ENCODE measurements at places on chromosomes 1 and 21.

GRCh38 chr1:199759268-199759730 is 268.2 kb upstream of the NR5A2 start:
- DNase-seq: peak; percentile 50

- no peak for DNase-seq
Measured at GRCh38 chr1:76687307-76688175, 179.7 kb upstream of the ST6GALNAC5 start.

- DNase-seq: peak; percentile 33
Measured at GRCh38 chr21:29775462-29775861, 164.3 kb downstream of the GRIK1 start.

- DNase-seq: no peak
Measured at GRCh38 chr21:36044056-36044455, 16.3 kb downstream of the SETD4 start.

GRCh38 chr1:21924503-21925005 is 12.6 kb downstream of the HSPG2 start:
- no peak for DNase-seq

- DNase-seq: no peak
Measured at GRCh38 chr1:248847956-248848561, 10.0 kb downstream of the ZNF672 start.

DNA sequence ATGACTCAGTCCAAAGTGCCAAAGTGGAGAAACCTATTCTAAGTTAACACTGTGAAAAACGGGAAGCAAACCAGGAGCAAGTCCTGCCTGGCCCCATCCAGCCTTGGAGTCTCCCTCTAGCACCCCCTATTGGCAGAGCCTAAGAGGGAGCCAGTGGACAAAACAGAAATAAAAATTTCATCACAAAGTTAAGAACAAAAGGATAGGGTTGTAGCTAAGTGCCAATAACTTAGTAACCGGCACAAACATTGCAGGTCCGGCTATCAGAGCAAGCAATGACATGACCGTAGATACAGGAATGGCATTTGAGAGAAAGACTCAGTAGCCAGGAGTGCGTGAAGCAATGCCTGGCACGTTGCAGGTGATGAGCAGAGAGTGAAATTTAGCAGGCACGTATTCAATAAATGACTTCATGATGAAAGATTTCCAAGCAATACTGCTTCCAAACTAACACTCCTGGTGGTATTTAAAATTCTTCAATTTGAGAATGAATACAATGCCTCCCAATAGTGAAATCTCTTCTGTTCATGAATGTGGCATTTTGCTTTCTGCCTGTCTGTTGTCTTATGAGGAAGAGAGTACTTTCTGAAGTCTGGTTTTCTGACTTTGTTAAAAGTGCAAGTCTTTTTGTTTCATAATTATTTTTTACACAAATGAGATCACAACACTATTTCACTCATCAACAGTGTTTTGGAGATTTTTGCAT is 391.0 kb downstream of the OMA1 start:
- DNase-seq: no peak

DNA sequence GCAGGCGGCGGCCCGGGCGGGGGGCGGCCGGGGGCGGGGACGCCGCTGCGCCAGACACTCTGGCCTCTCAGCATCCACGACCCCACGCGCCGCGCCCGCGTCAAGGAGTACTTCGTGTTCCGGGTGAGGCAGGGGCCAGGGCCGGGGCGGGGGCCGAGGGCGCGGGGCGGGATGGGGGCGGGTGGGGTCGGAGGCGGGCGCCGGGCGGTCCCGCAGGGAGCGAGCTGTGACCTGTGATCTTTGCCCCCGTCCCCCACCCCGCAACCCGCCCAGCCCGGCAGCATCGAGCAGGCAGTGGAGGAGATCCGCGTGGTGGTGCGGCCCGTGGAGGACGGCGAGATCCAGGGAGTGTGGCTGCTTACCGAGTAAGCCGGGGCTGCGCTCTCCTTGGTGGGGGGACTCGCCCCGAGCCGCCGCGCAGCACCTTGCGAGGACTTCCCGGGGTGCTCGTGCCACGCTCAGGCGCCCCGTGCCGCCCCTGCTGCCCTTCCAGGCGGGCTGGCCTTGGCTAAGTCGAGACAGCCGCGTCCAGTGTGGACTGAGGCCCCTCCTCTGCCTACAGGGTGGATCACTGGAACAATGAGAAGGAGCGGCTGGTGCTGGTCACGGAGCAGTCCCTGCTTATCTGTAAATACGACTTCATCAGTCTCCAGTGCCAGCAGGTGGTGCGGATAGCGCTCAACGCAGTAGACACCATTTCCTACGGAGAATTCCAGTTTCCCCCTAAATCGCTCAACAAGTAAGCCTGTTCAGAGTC is 514 bp downstream of the TPRG1L start:
- peak; percentile 57 for DNase-seq

DNA sequence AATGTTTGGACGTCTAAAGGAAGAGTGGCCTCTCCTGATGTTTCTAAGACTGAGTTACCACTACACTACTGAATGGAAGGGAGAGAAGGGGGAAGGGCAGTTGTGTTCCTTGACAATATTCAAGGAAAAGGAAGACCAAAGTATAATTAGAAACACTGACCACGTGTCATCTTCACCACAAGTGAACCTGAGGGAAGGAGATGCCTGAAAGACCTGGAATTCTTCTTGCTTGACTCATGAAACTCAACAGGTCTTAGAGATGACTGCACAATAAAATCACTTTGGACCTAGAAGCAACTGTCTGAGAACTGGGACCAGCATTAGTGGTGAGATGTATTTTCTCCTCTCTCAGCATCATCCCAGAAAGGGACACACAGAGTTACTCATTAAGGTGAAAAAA is 56.7 kb downstream of the PTPN14 start:
- peak; percentile 62 for DNase-seq

DNA sequence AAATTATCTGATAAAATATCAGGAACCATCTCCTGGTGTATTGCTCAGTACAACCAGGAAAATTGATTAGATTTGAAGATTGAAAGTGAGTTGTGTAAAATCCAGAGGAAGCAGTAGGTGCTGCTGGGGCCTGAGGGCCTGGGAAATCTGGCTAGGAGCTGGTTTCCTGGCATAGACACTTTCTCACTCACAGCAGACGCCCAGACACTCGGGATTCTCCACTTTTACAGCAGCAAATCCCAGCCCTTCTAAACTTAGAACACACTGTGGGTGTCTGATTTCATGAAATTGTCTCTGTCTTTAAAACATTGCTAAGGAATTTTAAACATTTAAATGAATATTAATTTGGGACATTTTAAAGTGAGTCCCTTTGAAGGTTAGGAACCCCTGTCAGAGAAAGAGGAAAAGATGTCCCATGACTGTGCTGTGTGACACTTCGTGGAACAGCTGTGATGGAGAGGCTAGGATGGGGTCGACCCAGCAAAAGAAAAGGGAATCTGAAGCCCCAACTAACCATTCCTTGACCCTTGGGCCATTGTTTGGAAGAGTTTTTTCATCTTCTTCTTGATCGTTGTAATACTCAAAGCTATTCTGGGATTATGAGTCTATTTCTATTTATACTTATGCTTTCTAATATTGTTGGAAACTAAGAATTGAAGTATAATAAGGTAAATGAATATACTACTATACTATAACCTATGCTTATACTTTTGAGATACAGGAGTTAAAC is 49.0 kb upstream of the VAMP3 start:
- DNase-seq: peak; percentile 20

GRCh38 chr1:31773861-31774260 is 9.7 kb upstream of the ADGRB2 start:
- DNase-seq: no peak

GRCh38 chr1:54325703-54326461 is 80.3 kb downstream of the SSBP3 start:
- no peak for DNase-seq

DNA sequence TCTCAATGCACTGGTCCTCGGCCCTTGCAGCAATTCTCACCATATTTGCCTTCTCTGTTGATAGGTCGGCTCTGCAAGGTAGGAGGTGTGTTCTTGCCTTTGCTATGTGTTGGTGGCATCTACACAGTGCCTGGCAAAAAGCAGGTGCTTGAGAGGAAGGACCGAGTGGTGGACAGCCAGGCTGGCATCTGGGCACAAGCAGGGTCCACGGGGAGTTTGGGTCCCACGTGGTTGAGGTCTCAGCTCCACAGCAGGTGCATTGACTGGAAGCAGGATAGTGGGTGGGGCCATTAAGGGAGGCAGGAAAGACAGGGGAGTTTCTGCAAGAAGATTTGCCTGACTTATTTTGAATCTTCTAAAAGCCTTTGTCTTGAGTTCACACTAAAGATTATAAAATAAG is 81.2 kb upstream of the WNT4 start:
- no peak for DNase-seq

GRCh38 chr1:1429671-1430073 is 5.8 kb upstream of the VWA1 start:
- peak; percentile 59 for DNase-seq

DNA sequence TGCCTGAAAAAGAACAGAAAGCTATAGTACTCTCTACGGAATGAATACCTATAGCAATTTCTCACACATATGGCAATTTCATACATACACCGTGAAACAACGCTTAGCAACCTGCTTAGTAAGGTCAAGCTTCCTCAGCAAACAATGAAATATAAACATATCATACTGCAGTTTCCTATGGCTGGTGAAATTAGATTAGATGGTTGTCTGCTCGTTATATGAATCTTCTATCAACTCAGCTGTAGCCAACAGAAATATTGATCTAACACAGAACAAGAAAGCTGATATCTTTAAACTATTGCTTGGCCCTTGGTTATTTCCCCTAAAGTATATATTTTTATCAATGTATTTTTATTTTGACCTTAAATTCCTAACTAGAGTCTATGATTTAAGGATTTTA is 187.8 kb downstream of the SLC44A5 start:
- no peak for DNase-seq

- DNase-seq: no peak
Measured at GRCh38 chr1:236733653-236734052, 47.4 kb downstream of the ACTN2 start.

GRCh38 chr1:8077602-8078001 is 51.5 kb upstream of the ERRFI1 start:
- no peak for DNase-seq

DNA sequence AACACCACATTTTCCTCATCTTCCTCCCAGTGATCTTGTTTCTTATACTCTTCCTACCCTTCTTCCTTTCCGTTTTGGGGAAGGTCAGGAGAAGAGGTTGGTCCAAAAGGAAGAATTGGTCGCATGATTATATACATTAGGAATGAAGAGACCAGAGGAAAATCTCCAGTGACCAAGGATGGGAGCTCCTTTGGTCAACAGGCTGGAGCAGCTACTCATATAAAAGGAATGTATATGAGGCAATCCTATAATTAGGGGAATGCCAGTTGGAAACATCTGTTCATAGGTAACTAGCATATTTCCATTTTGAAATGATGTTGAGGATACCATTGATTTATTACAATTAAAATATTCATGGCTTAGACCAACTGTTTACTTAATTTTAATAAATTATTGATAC is 114.5 kb downstream of the LRRC40 start:
- peak; percentile 80 for DNase-seq

- DNase-seq: no peak
Measured at GRCh38 chr1:153262462-153263157, 3.1 kb downstream of the LORICRIN start.

- DNase-seq: no peak
Measured at GRCh38 chr1:8426996-8427395, 109.1 kb downstream of the SLC45A1 start.

DNA sequence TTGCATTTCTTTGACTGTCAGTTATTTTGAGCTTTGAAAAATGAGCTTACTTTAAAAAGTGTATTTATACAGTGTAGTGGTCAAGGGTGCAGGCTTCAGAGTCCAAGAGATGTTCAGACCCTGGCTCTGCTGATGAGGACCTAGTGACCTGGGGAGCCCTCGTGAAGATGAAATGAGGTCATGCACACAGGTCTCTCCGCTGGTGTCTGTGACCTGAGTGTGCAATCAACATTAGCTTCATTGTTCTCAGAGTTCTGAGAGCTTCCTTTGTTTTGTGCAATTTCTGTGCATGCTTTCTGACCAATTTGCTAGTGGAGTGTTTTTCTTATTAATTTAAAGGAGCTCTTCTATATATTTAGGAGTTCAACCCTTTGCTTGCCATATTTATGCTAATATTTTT is 71.3 kb downstream of the RIPK4 start:
- DNase-seq: no peak

DNA sequence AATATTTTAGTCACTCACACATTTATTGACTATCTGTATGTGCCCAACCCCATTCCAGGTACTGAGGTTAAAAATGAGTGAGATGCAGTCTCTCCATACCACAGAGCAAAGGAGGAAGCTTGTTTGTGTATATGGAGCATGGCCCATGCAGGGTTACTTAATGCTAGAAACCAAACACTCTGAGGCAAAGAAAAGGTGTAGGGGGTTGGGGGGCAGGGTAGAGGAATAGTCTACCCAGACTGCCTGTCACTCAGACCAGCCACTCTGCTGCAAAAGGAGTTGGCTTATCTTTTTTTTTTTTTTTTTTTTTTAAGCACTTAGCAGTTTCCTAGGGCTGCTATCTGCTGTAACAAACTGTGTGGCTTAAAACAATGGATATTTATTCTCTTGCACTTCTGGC is 19.8 kb downstream of the PGM1 start:
- no peak for DNase-seq

GRCh38 chr1:112722601-112723510 is 7.7 kb upstream of the PPM1J start:
- DNase-seq: peak; percentile 56

GRCh38 chr1:245365095-245366020 is 210.6 kb downstream of the KIF26B start:
- DNase-seq: no peak

DNA sequence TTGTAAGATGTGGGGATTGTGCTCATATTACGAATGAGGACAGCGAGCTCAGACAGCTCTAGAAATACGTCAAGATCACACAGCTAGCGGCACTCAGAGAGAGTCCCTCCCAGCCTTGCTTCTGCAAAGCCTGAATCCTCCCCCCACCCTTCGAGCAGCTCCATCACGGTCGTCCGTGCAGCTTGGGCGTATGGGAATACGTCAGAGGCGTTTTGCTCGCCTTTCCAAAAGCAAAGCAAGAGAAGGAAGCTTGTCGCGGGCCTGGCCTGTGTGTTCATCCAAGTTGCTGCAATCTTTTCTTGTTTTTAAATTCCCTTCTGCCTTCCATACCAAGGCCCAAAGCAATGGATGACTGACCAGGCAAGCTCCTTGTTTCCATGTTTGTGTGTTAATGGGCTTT is 125.5 kb upstream of the IRF2BP2 start:
- DNase-seq: no peak

- peak; percentile 26 for DNase-seq
Measured at GRCh38 chr21:31530897-31531705, 128.4 kb upstream of the SOD1 start.

DNA sequence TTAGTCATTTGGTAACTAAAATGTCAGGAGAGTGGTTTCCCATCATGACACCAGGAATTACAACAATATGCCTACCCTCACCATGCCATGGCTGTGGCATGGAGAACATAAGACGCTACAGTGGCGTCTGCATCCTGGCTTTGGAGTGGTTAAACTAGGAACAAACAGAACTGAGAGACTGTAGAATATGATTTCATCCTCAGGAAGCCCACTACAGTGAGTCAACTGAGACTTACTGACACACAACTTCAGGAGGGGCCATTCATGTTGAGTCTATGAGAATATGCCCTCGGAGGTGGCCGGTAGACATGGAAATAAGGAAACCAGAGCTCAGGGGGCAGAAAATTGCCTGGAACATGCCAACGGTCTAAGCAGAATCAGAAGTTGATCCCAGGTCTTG is 5.9 kb upstream of the BACE2 start:
- DNase-seq: no peak

- DNase-seq: no peak
Measured at GRCh38 chr1:187336441-187337168, 507.9 kb downstream of the PLA2G4A start.
